ENCODE measurements at places on chromosomes 3 and 15.

GRCh38 chr15:38671675-38672254 lies 107.2 kb upstream of the RASGRP1 start:
- no peak for DNase-seq

DNA sequence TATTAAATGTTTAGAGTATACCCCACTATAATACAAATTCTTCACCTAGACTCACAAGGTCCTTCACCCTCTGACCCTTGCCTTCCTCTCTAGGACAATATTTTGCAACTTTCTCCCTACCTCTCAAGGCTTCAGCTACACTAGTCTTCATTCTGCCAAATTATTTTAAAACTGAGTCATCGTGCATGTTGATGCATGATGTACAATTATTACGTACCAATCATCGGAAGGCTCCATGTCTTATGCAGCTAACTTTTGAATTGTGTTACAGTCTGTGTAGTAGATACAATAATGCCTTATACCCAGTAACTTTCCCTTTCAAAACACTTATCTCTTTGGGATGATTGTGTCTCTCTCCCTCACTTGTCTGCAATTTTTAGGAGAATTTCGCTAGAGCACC lies 98.5 kb upstream of the ROBO2 start:
- DNase-seq: no peak

- no peak for DNase-seq
Measured at GRCh38 chr3:125594581-125595011, 701 bp downstream of the OSBPL11 start.

GRCh38 chr3:65291448-65292125 lies 603.8 kb upstream of the ADAMTS9 start:
- no peak for DNase-seq

DNA sequence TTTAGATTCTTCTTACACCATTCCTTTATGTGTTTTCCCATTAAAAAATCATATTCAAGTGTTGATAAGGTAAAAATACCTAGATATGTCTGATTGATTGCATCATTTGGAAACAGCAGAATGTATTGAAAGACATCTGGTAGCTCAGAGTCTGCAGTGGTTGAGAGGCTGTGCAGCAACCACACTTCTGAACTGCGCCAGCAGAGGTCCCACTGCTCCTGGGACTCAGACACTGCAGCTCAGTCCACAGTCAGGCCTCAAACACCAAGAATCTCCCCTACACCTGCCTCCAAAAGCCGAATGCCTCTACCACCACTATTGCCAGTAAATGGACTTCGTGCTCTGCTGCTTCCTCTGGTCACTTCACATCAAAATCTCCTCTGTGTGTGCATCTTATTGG lies 176.9 kb upstream of the LMCD1 start:
- peak; percentile 4 for DNase-seq

- DNase-seq: no peak
Measured at GRCh38 chr3:16482770-16483531, 30.5 kb downstream of the RFTN1 start.

All from activated CD8-positive, alpha-beta memory T cell treated with anti-CD3 and anti-CD28 coated beads for 48 hours (primary cell).